ENCODE measurements at places on chromosomes 2 and 18.

- DNase-seq = peak; percentile 68
Measured at GRCh38 chr2:157875641-157876065, 477 bp downstream of the ACVR1 start.

DNA sequence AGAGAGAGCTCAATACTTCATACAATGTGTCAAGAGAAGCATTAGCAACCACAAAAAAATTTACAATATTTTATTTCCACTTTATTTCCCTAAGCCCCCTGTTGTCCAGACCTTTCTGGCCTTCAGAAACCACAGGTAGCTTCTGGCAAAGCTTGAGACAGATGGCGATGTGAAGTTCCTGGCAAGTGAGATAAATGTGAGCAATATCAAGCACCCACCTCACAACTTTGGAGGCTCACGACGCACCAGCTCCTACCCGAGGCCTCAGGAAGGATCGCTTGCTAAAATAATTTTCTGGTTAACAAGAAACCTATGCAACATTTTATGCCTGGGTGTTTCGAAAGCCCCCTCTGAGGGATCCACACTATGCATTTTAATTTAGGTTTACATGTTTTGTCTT, 158.1 kb upstream of the CHAC2 start:
- DNase-seq = no peak

DNA sequence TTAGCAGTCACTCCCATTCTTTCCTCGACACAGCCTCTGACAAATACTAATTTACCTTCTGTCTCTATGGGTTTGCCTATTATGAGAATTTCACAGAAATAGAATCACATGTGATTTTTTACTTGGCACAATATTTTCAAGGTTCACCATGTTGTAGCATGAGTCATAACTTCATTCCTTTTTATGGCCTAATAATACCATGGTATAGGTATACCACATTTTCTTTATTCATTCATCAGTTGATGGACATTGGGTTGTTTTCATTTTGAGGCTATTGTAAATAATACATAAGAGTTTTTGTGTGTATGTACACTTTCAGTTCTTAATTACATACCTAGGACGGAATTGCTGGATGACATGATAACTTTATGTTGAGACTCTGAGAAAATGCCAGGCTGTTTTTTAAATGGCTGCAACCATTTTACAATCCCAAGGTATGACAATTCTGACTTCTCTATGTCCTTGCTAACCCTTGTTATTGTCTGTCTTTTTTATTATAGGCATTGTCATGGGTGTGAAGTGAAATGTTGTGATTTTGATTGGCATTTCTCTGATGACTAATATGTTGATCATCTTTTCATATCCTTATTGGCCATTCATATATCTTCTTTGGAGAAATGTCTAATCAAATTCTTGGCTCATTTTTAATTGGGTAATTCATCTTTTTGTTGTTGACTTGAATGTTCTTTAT, 87.9 kb downstream of the IRS1 start:
- no peak for DNase-seq

GRCh38 chr2:150167711-150168110, 319.8 kb downstream of the RND3 start:
- no peak for DNase-seq

DNA sequence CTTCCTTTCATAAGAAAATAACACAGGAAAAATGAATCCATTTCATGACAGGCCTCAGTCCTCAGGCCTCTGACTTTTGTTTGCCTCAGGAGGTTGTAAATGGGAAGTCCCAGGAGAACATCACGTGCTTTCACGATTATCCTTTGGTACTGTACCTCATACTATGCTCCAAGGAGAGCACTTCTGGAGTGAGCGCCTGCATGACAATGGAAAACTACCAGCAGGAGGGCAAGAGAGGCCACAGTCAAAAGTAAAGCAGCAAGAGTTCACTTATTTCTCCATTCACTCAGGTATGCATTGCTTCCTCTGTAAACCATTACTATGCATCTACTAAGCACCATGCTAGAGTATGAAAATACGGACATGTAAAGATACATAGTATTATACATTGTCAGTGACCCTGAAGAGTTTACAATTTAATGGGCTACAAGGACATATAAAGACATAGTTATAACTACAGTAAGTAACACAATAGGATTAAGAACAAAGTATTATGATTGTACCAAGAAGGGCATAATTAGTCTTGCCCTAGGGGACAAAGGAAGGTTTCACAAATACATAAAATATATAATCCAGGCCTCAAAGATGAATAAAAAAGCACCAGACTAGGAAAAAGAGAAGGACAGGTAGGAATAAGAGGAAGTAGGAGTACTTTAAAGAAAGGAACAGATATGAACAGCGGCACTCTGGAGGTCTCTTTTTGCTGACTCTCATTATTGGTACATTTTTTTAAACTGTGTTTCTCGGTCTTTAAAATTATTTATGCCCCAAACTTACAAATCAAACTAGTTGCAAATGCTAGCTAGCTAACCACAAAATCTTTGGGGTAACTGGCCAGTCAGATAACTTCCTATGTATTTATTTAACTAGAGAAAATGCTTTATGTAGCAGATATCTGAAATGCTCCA, 806.7 kb downstream of the NRXN1 start:
- DNase-seq = no peak

- DNase-seq = no peak
Measured at GRCh38 chr2:15931950-15932349, 8.4 kb upstream of the MYCN start.

DNA sequence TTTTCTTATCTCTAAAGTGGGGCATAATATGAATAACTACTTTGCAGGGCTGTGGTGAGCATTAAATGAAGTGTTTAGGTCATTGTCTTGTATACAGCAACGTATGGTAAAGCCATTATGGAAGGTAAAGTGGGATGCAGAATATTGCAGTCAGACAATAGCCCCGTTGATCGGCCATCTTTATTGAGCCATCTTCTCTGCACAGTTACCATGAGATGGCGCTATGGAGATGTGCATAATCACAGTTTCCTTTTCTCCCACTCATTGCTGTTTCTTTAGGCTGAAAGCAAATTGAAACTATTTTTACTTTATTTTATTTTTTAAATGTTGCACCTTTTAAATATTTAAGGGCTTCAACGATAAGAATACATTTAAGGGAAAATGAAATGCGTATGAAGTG, 108.9 kb downstream of the THSD7B start:
- DNase-seq = no peak

- DNase-seq = no peak
Measured at GRCh38 chr2:68041704-68042245, 21.0 kb downstream of the C1D start.

GRCh38 chr2:238423561-238424312, 3.0 kb upstream of the ASB1 start:
- no peak for DNase-seq

DNA sequence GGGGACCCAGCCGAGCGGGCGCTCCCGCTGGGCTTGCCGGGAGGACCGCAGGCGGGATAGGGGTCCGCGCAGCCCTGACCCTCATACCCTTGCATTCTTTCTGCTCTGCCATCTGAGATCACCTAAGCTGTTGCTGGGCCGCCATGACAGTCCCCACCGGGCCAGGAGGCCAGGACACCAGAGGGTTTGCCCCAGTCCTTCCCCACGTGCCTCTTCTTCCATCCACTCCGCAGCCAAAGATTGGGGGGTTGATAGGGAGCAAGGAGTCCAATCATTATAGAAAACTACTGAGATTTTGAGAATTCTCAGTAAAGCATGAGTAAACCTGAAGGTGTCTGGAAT, 453 bp upstream of the GRB14 start:
- DNase-seq = no peak

GRCh38 chr2:66437109-66437690, 2.3 kb downstream of the MEIS1 start:
- DNase-seq = no peak

- DNase-seq = peak; percentile 35
Measured at GRCh38 chr18:79681484-79682387, 2.1 kb downstream of the CTDP1 start.

- DNase-seq = no peak
Measured at GRCh38 chr2:186099826-186100225, 361.2 kb downstream of the FSIP2 start.

Data from stimulated activated CD4-positive, alpha-beta T cell treated with anti-CD3 and anti-CD28 coated beads, Interleukin-4, amount 100 ng/mL, for 1 hour (primary cell).